NCI-H2029 treated with DMSO at 0.1 percent for 48 hours (cell line): ENCODE measurements at places on chromosomes 11 and 22.

GRCh38 chr11:63020671-63021291 is 5.1 kb upstream of the SLC22A8 start:
- DNase-seq, result no peak

GRCh38 chr11:115566180-115566764 is 62.1 kb upstream of the CADM1 start:
- DNase-seq, result no peak

DNA sequence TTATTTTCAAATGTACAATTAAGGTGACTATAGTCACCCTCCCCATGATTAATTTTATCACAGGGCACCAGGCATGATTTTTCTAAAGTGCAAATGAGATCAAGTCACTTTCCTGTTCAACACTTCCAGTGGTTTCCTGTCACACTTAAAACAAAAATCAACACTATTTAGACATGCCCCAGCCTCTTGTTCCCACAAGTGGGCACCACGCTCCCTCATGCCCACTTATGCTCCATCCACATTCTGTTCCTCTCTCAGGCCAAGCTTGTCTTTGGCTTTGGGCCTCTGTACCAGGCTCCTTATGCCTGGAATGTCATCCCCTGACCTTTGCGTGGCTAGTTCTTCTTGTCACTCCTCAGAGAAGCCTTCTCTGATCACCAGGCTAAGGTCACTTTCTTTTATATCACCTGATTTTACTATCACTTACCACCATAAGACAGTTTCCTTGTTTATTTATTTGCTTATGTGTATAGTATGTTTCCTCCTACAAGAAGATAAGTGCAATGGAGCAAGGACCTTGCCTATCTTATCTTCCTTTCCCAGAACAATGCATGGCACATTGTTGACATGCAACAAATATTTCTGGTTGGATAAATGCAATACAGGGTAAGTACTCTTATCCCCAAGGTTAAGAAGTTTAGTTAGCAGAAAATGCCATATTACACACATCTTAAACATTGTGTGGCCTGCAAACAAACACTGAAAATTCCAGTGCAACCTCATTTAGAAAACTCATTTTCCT is 50.9 kb upstream of the PANX1 start:
- DNase-seq, result peak; percentile 54

- DNase-seq, result no peak
Observed at GRCh38 chr22:20444325-20444724, 6.7 kb upstream of the SCARF2 start.

DNA sequence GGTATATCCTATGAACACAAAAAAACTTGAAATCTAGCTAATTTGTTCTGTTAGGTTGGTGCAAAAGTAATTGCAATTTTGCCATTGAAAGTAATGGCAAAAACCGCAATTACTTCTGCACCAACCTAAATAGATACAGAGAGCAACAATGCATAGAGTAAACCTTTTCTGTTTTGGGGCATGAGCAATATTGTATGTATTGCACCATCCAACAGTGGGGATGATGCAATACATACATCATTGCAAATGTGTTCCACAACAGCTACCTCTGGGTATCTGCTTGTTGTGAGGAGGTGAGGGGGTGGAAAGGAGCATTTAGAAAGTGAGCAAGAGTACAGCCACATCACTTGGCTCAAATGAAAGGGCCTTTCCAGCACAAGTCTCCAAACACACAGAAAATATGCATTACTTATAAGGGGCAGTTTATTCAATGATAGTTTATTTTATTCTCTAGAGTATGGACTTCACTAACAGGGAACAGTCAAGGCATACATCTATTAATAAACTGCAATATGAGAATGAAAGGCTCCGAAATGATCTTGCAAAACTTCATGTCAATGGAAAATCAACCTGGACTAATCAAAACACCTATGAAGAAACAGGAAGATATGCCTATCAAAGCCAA is 77.3 kb downstream of the DEUP1 start:
- DNase-seq, result no peak

GRCh38 chr11:17853280-17853679 is 118.7 kb downstream of the KCNC1 start:
- DNase-seq, result no peak

GRCh38 chr11:94032066-94032465 is 10.9 kb downstream of the HEPHL1 start:
- DNase-seq, result no peak

DNA sequence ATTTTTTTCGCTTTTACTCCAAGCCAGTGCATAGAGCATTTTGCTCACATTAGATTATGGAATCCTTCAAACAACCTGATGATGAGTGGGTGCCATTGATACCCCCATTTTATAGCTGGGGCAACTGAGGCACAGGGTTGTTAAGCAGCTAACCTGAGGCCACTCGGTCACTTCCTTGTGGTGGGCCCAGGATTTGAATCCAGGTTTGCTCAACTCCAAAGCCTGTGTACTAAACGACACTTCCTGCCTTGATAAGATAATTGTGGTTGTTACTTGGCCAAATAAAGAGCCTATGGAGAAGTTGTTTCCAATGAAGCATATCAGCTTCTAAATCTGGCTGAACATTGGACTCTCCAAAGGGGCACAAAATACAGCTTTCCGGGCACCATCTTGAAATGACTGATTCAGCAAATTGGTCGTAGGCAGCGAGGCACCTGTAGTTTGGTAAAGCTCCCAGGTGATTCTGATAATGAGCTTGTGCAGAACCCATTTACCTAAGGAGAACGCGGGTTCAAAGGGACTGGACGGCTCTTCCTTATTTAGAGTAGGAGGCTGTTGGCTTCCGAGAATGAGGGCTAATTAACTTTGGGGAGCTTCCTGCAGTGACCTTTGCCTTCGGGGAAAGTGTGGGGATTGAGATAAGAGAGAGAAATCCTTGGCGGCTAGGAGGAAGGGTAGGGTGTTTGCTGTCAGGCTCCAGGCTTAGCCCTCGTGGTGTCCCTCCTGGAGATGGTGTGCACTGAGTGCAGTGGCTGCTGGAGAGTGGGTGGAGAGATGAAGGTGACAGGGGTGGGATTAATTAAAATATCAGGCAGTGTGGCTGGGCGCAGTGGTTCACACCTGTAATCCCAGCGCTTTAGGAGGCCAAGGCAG is 17.5 kb upstream of the EHF start:
- DNase-seq, result no peak

- DNase-seq, result no peak
Observed at GRCh38 chr11:92104349-92104748, 120.3 kb upstream of the FAT3 start.

- no peak for DNase-seq
Observed at GRCh38 chr22:48660790-48661740, 1166.6 kb downstream of the BRD1 start.

- DNase-seq, result no peak
Observed at GRCh38 chr11:27699242-27699925, 871 bp downstream of the BDNF start.

DNA sequence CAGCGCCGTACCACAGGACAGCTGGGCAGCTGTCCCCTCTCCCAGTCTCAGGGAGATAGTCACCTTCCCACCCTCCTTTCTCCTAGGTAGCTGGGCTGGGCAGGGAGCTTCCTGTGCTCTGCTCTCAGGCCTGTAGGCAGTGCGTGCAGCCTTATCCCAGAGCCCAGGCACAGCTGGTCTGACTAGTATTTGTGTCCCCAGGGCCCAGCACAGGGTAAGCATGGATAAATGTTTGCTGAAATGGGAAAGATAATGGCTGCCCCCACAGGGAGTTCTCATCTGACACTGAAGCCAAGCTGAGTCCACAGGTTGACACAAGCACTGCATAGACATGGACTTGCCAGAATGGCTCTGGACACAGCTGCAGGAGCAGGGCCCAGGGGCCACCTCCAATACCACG is 9.8 kb downstream of the SLC15A3 start:
- no peak for DNase-seq

DNA sequence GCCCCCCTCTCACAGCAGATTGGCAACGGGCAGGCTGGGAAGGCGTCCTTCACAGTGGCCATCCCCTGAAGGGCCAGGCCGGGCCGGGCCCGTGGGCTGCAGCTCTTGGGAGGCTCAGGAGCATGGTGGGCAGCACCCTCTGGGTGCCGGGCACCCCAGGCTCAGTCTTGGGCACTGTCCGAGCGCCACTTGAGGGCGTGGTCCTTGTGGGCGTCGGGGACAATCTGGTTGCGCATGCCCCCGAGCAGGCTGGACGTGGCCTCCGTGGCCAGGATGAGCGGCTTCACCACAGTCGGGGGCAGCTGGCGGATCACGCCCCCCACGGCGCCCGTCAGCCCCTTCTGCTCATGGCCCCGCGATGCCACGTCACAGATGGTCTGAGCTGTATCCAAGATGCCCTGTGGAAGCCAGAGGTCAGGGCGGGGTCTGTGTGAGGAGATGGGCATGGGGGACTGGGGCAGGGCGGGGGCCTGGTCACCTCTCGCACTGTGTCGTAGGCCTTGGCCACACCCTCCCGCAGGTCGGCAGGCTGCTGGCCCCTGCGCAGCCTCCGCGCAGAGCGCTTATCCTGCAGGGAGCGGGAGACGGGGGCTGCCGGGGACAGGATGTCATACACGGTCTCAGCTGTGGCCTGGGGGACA is 16.5 kb upstream of the EHD1 start:
- DNase-seq, result no peak

- no peak for DNase-seq
Observed at GRCh38 chr22:45572444-45572843, 69.8 kb downstream of the FBLN1 start.

DNA sequence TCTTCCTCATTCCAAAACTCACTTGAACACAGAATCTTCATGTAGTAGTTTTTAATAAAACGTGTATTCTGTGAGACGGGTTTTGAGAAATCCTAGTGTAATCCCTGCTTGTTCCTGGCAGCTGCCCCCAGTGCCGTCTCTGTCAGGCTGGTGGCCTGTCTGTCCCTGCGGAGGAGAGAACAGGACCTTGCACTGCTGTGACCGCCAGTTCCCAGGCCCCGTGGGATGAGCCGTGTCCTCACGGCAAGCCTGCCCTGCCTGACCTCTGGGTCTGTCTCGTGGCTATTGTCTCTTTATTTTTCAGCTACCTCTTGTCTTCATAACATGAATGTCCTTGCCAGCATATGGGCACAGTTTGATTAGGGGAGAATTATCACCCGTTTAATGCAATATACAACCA is 535.5 kb upstream of the B3GAT1 start:
- DNase-seq, result no peak

GRCh38 chr11:78069465-78069864 is 5.8 kb downstream of the THRSP start:
- peak; percentile 41 for DNase-seq

GRCh38 chr11:69003866-69004367 is 9.1 kb downstream of the MRGPRF start:
- DNase-seq, result no peak

- DNase-seq, result peak; percentile 81
Observed at GRCh38 chr11:126115127-126115495, 52.4 kb upstream of the CDON start.

- no peak for DNase-seq
Observed at GRCh38 chr11:94656968-94657367, 89.8 kb downstream of the PIWIL4 start.

GRCh38 chr11:125389339-125390166 is 106.5 kb downstream of the FEZ1 start:
- no peak for DNase-seq

DNA sequence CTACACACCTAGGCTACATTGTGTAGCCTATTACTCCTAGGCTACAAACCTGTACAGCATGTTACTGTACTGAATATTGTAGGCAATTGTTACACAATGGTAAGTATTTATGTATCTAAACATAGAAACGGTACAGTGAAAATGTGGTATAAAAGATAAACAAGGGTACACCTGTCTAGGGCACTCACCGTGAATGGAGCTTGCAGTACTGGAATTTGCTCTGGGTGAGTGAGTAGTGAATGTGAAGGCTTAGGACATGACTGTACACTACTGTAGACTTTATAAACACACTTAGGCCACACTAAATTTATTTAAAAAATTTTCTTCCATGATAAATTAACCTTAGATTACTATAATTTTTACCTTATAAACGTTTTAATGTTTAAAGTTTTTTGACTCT is 171.7 kb upstream of the NCAM1 start:
- DNase-seq, result peak; percentile 48

- DNase-seq, result no peak
Observed at GRCh38 chr11:72352859-72353551, 81.3 kb downstream of the CLPB start.

- DNase-seq, result no peak
Observed at GRCh38 chr22:48407256-48407955, 1420.3 kb downstream of the BRD1 start.

GRCh38 chr11:61041755-61042518 is 60.4 kb upstream of the CD5 start:
- DNase-seq, result peak; percentile 86

- no peak for DNase-seq
Observed at GRCh38 chr11:841981-842369, 354 bp downstream of the POLR2L start.

- DNase-seq, result no peak
Observed at GRCh38 chr11:101880222-101880621, 34.6 kb upstream of the CEP126 start.

- no peak for DNase-seq
Observed at GRCh38 chr22:44589831-44590230, 91.8 kb upstream of the RTL6 start.

DNA sequence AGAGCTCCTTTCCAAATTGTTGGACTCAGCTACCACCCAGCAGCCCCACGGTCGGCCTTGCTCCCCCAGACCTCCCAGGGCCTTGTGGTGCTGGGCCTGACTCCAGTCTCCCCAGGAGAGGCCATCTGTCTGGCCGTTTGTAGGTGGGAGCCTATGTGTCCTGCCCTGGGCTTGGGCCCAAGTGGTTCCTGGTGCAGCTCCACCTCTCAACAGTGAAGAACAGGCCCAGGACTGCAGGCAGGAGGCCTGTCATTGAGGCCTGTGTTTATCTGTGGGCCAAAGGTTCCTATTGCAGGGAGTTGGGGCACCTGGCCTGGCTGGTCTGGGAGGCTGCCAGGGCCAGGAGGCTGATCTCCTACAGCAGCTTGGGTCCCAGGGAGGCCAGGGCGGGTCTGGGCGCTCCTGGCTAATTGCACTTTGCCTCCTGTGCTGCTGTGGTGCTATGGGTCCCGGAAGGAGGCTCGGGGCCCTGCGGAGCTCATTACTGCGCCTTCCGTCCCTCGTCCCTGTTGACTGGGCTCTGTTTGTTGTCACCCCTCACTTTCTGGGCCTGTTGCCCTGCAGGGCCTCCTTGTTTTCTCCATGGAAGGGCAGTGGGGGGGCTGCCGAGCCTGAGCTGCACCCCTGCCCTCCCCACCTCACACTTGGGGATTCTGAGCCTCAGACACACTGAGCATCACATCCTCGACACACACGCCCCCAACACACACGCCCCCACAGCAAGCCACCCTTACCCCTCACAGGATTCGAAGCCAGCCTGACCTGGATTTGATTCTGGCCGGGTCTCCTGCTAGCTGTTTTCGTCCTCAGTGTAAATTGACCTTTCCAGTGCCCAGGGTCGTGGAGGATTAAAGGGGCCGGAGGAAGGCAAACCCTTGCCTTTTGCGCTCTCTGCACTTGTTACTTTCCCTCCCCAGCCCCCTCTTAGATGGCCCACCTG is 6.8 kb upstream of the OMP start:
- no peak for DNase-seq

- no peak for DNase-seq
Observed at GRCh38 chr11:94873916-94874540, 99.3 kb downstream of the CWC15 start.

- no peak for DNase-seq
Observed at GRCh38 chr11:132942611-132943356, 589.5 kb downstream of the OPCML start.

GRCh38 chr11:65473278-65473860 is 25.5 kb upstream of the MALAT1 start:
- no peak for DNase-seq

- no peak for DNase-seq
Observed at GRCh38 chr22:49692499-49693225, 135.0 kb downstream of the BRD1 start.
